ENCODE measurements at places on chromosomes 4 and X.

DNA sequence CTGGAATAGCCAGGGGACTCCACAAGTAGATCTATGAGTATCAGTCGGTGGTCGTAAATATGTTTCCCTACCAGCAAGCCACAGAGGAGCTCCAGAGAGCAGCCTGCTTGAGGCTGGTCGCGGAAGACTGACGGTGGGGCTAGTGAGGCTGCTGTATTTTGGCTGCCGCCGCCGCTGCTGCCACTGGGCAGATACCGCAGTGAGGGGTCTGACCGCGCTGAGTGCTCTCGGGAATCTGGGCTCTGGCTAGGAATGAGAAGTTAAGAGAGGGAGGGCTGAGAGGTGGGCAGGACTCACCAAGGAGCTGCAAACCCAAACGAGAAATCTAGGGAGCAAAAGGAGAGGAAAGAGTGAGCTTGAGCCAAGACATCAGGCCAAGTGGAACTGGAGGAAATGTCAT is at the start of gene EXOC1L:
Gene EXOC1L, plus strand, starts transcription at position 157 of the 400 bp plus-strand sequence. Its CDS starts 237 bp downstream, at position 394.
- no peak for DNase-seq

- DNase-seq: no peak
These were observed at the start of gene BEX3 for GRCh38 chrX:103376118-103376978. TSS of gene BEX3 (plus strand) at chrX:103376538. CDS start at chrX:103377522, 984 bp downstream.

GRCh38 chr4:24771241-24771640 is 24.1 kb upstream of the SOD3 start:
- DNase-seq: no peak

DNA sequence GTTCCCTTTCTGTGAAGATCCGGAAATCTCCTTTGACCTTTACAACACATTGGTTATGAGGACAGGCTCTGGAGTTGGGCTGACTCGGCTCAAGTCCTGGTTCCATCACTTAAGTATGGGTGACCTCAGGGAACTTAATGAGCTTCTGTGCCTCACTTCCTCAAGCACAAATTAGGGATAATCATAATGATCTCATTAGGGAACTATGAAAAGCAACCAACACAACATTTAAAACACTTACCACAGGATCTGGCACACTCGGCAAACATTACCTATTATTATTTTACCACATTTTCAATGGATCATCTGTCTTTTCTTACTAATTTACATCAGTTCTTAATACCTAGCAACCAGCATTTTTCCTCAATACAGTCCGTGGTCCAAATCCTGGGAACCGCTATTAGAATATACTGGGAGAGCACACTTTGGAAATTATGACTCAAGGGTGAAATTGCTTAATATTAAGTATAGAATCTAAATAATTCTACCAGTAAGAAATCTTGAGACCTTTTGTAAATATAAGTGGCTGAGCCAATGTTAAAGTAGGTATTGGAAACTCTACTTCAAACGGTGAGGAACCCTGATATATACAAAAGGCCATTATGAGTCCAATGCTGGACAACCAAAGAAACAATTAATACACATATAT is 19.6 kb downstream of the ADGRA3 start:
- no peak for DNase-seq

DNA sequence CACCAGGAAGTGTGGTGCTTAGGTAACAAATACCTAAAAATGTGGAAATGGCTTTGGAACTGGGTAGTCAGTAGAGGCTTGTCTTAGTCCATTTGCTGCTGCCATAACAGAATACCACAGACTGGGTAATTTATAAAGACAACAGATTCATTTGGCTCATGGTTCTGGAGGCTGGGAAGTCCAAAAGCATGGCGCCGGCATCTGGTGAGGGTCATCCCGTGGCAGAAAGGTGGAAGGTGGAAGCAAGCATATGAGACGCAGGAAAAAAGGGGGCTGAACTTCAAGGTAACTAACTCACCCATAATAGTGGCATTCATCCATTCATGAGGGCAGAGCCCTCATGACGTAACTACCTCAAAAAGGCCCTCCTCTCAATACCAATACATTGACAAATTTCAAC is 6.6 kb downstream of the FAM3A start:
- DNase-seq: no peak

DNA sequence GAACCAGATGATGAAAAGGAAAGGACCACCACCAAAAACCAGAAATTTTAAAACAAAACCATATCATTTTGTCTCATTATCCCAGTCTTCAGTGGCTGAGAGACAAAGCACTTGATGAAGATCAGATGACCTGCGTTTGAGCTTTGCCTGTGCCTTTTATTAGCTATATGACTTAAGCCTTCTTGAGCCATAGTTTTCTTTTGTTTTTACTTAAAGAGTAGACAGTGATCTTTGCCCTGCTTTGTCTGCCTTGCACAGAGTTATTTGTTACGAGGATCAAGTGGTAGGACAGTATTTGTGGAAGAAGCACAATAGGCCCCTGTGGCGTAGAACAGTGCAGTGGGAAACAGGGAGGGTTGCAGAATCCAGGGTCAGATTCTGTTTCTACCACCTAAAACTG is 89.9 kb downstream of the SLC10A6 start:
- DNase-seq: no peak

Measured in activated T-helper 1 cell treated with Interleukin-2 at 50 U/mL for 16 hours (primary cell).